ENCODE measurements at places on chromosomes 6 and 20. TPM values are rescaled to one million over a fixed set of nuclear protein-coding genes. Genes with fewer than 3 reads are reported as not detected.

The HMGCLL1 gene
- 0.34 TPM for total RNA-seq

The WFDC5 gene
- total RNA-seq: not detected

The GRIK2 gene
- 0.15 TPM for total RNA-seq

The TCF21 gene
- 9.8 TPM for total RNA-seq

The PRRT1 gene
- 0.17 TPM for total RNA-seq

The BTN1A1 gene
- total RNA-seq: not detected

The PLCB4 gene
- 1.8 TPM for total RNA-seq

The BMP2 gene
- total RNA-seq: 2.2 TPM

The CCN5 gene
- total RNA-seq: 3.4 TPM

The LST1 gene
- not detected for total RNA-seq

The R3HDML gene
- not detected for total RNA-seq

The DYNLT2 gene
- 1.0 TPM for total RNA-seq

The C20orf141 gene
- total RNA-seq: not detected

The BEND6 gene
- total RNA-seq: 7.1 TPM

The SEMG1 gene
- not detected for total RNA-seq

The LY6G5B gene
- total RNA-seq: 0.84 TPM

The FAM217A gene
- not detected for total RNA-seq

The TMEM14A gene
- total RNA-seq: 49.8 TPM

The CCND3 gene
- 104 TPM for total RNA-seq

The SLC22A2 gene
- not detected for total RNA-seq

The VSX1 gene
- not detected for total RNA-seq

All from bronchus fibroblast of lung (primary cell).